ENCODE measurements at places on chromosomes 7 and 10.

DNA sequence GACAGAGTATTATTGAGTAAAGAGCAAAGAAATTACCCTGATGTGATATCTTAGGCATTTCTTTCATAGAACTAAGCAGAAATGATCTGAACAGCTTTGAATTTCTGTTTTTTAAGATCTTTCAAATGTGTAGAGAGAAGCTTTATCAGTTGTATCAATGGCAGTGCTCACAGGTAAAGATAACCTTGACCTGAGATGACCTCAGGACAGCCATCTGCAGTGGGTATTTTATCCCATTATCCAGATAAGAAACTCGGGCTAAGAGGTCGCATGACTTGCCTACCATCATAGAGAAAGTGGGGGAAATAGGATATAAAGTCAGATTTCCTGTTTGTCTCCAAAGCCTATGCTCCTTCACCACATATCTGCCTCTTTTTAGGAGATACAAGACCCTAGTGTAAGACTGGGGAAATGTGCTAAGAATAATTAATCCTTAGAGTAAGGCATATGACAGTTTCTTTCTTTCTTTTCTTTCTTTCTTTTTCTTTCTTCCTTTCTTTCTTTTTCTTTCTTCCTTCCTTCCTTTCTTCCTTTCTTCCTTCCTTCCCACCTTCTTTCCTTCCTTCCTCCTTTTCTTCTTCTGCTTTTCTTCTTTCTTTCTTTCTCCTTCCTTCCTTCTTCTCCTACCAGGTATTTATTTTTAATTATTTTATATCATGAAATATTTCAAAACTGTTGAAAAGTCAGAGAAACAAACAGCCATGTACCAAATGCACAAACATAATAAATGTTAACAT is 10.9 kb downstream of the PLA2G12B start:
- no peak for DNase-seq

GRCh38 chr10:81215498-81215897 is 659.5 kb upstream of the NRG3 start:
- no peak for DNase-seq

- no peak for DNase-seq
Measured at GRCh38 chr10:48564466-48565160, 40.3 kb downstream of the ARHGAP22 start.

GRCh38 chr10:45456822-45457221 is 82.8 kb downstream of the ALOX5 start:
- DNase-seq = no peak

DNA sequence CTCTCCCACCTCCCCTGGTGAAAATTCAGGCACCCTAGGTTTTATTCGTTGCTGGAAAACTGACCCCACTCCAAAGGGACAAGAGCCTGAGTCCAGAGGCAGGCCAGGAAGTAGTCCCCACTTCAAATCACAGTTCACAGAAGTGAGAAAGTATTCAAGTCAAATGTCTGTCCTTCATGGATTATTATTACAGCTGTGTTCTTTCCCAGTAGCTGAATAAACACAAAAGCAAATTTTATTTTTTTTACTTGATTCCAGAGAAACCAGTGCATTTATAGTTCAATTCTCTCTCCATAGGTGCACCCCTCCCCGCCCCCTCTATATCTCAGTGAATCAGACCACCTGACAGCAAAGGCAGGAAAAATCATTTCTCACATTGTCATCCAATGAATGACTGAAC is 113.8 kb upstream of the COL1A2 start:
- no peak for DNase-seq

GRCh38 chr10:50293513-50294313 is 42.4 kb upstream of the ASAH2 start:
- no peak for DNase-seq

DNA sequence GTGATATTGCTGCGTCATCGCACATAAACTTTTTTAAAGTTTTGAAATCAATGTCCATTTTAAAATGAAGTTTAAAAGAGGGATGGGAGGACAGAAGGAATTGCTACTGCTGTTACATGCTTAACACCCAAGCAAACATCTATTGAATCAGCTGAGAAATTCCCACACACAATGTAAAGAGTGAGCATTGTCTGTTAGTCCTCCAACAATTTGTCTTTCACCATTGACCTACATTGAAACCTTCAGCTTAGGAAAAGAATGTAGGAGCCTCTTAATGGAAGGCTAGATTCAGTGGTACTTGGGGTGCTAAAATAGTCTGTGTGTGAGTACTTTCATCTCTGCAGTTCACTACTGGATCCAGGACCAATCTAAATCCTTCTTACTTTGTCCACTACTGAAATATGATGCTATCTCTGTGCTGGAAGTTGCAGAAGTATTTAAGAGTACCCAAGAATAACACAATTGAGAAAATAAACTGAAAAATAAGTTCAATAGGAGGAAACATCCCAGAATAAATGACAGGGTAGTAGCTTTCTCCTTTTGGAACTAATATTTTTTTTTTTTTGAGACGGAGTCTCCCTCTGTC is 23.8 kb upstream of the FBXW4 start:
- DNase-seq = no peak

DNA sequence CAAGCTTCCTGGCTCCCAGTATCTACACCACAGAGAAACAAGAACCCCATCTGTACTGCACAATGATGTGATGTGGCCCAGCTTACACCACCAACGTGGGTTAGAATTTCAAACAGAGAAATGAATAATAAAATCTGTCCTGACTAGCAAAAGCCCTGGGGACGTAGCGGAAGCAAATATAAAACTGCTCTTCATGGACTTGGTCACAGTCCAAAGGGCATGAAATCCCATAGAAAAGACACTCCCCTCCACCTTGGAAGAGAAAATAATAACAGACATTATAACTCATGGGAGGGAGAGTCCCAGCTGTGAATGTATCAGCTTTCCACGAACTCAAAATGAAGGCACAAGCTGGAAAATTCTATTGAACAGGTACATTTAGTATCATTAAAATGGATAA is 205.3 kb upstream of the GALNT17 start:
- no peak for DNase-seq

DNA sequence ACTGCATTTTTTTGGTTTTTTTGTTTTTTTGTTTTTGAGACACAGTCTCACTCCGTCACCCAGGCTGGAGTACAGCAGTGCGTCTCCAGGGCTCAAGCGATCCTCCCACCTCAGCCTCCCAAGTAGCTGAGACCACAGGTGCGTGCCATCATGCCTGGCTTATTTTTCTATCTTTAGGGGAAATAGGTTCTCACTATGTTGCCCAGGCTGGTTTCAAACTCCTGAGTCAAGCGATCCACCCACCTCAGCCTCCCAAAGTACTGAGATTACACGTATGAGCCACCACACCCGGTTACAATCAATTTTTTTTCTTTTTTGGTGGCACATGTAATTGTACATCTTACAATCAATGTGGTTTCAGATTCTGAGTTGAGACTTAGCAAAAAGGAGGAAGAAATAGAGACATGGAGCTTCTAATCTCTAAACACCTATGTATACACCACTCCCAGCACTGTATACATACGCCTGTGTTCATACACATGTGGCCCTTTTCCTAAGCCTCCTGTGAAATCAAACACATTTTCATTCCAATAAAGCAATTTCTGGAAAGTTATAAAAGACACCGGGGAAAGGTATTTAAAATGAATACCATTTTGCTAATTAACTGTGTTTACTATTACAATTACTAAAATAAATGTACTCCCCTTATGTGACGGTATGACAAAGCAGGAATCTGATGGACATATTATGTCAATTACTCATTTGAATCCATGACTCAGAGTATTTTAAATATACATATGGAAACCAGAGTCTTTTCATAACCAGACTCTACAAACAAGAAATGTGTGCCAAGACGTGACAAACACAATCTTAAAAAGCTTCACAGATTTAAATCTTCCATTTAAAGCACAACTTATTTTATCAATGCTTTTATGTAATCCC is 40.9 kb downstream of the SMURF1 start:
- no peak for DNase-seq

GRCh38 chr10:71463111-71463510 is 66.4 kb downstream of the CDH23 start:
- no peak for DNase-seq

GRCh38 chr7:2399848-2400587 is 3.4 kb upstream of the CHST12 start:
- no peak for DNase-seq

DNA sequence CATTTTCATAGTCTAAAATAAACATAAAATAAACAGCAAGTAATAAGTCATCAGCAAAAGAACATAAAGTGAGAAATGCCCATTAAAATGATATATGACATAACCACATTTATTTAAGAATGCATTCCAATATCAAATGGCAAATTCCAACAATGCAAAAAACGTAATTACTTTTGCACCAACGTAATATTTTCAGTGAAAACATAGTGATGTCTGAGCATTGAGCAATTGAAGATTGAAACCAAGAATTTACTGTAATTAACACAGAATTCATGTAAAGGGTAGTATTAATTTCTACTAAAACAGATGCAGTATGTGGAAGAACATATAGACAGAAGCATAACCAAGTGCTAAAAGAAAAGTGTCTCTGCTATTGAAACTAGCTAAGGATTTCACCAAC is 123.0 kb upstream of the TNS3 start:
- no peak for DNase-seq

DNA sequence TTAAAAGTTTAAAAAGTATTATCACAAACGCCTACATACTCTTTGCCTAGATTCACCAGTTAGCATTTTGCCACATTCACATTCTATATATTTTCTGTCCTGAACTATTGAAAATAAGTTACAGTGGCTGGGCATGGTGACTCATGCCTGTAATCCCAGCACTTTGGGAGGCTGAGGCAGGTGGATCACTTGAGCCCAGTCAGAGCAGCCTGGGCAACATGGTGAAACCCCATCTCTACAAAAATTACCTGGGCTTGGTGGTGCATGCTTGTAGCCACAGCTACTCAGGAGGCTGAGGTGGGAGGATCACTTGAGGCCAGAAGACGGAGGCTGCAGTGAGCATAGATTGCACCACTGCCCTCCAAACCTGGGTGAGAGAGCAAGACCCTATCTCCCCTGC is 5.3 kb downstream of the ARPC1A start:
- DNase-seq = no peak

GRCh38 chr10:103333934-103334520 is 16.9 kb downstream of the PCGF6 start:
- DNase-seq = no peak

- no peak for DNase-seq
Measured at GRCh38 chr10:125201108-125201524, 40.8 kb upstream of the CTBP2 start.

DNA sequence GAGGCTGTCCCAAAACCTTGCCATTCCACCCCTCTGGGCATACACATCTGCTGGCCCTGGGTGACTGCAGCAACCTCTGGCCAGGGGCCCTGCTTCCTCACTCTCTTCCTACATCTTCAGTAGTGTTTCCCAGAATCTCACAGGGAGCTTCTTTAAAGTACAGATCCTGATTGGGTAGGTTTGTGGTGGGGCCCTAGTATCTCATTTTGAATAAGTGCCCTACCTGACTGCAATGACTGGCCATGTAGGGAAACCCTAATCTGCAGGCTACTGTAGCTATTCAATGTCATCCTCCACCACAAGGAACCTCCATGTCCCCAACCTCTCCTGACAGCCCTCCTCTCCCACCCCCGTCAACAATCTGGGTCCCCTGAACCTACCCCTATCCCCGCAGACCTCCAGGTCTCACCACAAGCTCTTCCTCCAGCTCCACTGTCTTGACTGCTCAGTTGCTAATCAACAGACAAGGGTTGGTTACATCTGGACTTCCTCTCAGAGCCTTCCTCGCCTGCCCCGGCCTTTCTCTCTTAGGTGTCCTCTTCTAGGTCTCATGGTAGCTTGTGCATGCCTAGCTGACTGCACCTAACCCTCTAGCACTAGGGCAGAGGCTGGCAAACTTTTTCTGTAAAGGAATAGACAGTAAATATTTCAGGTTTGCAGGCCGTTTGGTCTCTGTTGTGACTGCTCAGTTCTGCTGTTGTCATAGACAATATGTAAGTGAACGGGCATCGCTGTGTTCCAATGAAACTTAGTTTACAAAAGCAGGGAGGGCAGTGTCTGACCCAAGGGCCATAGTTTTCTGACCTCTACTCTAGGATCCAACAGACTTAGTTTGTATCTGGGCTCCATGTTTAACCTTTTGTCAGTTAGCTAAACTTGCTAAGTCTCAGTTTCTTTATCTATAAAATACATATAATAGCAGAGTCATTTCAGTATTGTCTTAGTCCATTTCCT is 121.1 kb downstream of the AOAH start:
- DNase-seq = no peak

GRCh38 chr10:23826421-23826820 is 382.5 kb upstream of the KIAA1217 start:
- no peak for DNase-seq

DNA sequence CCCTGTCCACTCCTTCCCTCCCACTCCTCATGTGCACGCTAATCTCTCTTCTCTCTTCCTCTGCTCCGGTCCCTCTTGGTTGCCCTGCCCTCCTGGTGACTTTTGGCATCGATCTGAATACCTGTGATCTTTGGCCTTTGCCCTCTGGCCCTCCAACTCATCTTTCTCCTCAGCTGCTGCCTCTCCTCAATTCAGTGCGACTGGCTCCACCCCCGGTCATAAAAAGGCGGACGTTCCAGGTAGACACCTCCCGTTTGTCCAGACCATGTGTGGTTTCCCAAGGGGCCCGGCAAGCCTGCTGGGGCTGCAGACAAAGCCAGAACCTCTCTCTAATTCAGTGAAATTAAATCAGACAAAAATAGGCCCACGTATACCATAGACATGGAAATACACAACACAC is 96.8 kb downstream of the COL13A1 start:
- DNase-seq = no peak

DNA sequence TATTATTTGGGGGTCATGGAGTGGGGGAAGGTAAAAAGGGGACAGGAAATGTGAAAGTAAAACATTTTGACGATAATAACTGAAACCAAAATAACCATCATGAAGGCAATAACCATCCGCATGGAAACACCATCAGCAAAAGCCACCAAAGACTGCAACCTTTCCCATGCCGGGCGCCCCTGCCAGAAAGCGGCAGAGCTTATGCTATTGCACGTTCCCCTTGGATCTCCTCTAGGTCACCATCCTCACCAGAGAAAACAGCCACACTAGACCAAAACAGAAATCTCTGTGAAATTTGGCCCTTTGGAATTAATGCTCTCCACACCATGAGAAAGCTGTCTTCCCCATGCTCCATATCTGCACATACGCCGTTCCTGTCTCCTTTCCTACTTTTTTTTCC is 31.1 kb downstream of the DRGX start:
- no peak for DNase-seq

- DNase-seq = no peak
Measured at GRCh38 chr7:3371601-3372000, 70.5 kb downstream of the SDK1 start.

- DNase-seq = no peak
Measured at GRCh38 chr7:67550801-67551436, 554.3 kb downstream of the TYW1 start.

DNA sequence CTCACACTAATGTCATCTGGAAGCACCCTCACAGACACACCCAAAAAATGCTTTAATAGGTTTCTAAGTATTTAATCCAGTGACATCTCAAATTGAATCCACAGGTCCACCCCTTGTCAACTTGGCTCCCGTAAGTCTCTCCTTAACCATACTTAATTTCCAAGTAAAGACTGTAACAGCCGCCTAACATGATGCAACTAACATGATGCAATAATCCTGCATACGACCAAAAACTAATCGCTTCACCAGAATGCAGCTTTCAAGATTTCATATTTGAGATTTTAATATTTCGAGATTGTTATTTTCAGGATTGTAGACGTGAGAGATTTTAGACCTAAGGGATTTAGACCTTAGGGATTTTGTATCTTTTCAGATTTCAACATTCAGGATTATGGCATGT is 3.7 kb upstream of the HDAC9 start:
- no peak for DNase-seq

GRCh38 chr7:69622960-69623359 is 24.7 kb downstream of the AUTS2 start:
- DNase-seq = no peak

GRCh38 chr7:138970952-138971351 is 10.2 kb downstream of the KIAA1549 start:
- DNase-seq = no peak
